ENCODE measurements at places on chromosomes 4 and X.

- DNase-seq: no peak
Measured at GRCh38 chrX:10656214-10656613, 35.8 kb upstream of the MID1 start.

DNA sequence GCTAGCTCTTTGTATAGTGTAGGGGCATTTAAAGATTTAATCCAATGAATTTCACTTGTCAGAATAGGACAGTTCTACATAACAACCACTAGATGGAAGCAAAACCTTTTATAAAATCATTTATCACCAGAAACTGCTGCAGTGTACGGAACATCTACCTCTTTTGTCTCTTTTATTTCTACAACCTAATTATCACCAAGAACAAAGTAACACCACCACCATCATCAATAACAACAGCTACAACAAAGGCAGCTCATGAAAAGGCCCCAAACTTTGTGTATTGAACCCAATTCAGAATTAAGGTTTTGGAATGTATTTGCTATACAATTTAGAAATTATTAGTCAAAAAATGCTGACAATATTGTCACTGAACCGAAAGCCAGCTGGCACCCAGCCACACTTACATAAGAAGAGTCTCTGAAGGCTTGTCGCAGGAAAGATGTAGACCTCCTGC, 260.9 kb upstream of the RPS6KA3 start:
- no peak for DNase-seq

DNA sequence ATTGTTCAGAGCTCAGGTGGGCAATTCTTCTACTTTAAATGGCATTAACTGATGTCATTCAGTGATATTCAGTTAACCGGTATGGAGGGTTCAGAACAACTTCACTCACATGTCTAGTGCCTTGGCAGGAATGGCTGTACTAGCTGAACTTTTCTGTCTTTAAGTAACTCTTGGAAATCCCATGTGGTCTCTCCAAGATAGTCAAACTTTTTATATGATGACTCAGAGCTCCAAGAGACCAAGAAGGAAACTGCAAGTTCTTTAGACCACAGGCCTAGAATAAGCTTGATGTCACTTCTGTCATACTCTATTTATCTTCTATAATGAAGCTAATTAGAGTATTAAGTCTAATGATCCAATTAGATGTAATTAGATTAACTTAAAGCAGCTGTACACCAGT, 24.9 kb downstream of the LHFPL1 start:
- no peak for DNase-seq

DNA sequence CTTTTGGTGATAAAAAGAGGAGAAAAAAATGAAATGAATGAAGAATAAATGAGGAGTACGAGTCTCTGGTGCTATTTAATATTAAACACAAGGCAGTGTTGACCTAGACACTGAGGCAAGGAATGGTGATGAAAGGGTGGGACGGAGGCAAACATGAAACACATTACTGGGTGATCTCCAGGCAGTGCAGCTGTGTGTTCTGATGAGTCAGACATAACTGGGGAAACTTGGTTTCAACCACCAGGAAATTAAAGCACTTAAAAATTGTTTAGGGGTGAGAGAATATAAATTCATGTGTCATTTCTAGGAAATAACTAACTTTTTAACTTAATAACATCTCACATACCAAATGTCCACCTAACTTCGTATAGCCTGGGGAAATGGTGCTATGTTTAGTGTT, 19.7 kb upstream of the CXCL6 start:
- DNase-seq: no peak

DNA sequence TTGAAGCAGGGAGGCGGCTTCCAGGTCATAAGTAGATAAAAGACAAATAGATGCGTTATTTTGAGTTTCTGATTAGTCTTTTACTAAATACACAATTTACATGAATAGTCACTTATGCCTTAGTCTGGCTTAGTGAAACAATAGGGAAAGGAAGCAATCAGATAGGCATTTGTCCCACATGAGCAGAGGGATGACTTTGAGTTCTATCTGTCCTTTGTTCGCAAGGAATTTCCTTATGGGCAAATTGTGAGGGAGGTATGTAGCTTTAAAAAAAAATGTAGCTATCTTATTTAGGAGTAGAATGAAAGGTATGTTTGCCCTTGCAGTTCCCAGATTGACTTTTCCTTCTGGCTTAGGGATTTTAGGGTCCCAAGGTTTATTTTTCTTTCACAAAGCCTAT, 26.3 kb upstream of the ADH1C start:
- DNase-seq: no peak

- DNase-seq: no peak
Measured at GRCh38 chrX:68840256-68840655, 11.4 kb downstream of the EFNB1 start.

- no peak for DNase-seq
Measured at GRCh38 chrX:123993904-123994635, 32.6 kb downstream of the STAG2 start.

DNA sequence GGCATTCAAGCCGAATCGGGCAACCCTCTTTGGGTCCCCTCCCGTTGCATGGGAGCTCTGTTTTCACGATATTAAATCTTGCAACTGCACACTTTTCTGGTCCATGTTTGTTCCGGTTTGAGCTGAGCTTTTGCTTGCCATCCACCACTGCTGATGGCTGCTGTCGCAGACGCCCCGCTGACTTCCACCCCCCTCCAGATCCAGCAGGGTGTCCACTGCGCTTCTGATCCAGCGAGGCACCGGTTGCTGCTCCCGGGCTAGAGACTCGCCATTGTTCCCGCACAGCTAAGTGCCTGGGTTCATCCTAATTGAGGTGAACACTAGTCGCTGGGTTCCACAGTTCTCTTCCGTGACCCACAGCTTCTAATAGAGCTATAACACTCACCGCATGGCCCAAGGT, 13.3 kb downstream of the ACOX3 start:
- no peak for DNase-seq

DNA sequence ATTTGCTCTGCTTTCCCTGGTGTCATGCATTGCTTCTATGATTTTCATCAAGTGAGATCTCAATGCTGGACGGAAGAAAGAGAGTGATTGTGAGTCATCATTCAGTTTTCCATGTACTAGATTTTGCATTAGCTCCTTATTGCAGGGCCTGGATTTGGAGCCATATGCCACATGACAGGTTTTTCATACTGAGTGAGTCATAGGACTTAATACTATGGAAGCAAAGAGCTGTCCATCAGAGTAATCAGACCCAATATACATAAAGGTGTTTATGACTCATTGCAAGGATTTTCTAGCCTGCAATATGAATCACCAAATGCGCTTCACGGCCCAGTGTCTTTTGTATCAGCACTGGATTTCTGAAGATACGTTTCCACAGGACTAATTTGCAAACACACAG, 11.2 kb upstream of the TFDP3 start:
- DNase-seq: no peak

DNA sequence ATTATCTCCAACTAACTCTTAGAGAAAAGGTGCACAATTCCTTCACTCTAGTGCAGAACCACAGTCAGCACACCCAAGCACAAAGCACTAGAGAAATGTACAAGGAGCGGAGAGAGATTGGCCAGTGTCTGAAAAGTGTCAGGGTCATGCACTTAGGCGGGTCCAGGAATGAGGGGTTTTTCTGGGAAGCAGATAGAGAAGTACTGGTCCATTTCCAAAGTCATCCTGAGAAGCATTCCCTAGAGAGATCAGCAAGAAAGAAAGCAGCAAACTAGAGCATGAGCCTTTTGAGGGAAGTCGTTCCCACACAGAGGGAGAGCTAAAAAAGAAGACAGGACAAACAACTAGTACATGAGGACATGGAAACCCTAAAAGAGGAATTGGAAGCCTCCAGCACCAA, 168.1 kb upstream of the MAP3K15 start:
- no peak for DNase-seq

GRCh38 chr4:162497564-162498167, 333.9 kb upstream of the FSTL5 start:
- no peak for DNase-seq

DNA sequence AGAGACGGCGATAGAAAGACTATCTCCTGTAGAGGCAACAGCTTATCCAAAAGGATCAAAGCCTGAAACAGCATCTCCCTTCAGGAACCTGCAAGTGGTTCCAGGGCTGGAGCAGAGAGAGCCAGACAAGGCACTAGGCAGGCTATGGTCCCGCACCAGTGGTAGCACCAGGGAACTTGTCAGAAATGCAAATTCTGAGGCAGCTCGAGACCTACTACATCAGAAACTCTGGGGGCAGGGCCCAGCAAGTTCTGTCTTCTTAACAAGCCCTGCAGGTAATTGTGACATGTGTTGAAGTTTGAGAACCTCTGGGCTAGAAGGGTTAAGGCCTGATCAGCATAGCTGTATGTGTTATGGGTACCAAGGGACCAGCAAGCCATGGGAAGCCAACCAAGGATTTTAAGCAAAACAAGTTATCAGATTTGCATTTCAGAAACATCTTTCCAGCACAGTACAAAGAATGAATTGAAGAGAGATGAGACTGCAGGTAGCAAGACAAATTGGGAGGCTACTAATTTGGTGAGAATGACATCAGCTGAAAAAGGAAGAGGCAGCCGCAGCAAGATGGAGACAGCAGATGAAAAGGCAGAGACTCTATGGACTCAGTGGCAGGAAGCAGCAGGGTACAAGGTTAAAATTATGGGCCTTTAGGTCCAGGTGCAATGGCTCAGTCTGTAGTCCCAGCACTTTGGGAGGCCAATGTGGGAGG, 139.7 kb downstream of the TSPAN5 start:
- DNase-seq: no peak

DNA sequence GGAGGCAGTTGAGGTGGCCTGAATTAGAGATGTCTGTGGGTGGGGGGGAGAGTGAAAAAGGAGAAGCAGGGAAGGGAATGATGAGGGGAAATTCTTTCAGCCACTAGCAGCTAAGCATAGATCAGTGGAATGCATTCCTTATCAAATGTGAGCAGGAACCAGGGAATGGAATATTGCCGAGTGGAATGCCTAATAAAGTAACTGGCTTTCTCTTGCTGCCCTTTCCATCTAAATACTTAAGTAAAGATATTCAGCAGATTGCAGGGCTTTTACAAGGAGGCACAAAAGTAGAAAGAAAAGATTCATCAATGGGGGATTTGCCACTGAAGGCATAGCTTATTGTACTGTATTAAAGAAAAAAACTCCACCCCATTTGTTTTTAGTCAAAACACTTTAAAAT, 263.0 kb upstream of the RPS6KA3 start:
- DNase-seq: no peak

DNA sequence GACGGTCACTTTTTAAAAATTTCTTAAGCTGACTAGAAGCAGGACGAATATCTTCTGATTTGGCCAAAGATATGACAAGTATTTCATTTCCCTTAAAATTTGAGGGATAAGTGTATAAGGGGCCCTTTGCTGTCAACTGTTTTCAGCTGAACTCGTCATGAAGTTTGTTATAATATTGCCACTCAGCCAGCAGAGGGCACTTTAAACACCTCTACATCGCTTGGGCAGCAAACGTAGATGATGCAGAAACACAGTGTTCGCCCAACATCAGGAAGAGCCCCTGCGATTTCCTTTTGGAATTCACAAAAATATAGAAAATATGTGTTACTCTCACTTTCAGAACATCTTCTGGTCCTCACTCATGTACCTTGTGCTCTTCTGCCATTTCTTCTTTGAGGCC, 435.7 kb upstream of the FMR1 start:
- no peak for DNase-seq

- DNase-seq: no peak
Measured at GRCh38 chr4:31983677-31984076, 1263.5 kb downstream of the PCDH7 start.

- no peak for DNase-seq
Measured at GRCh38 chrX:111567542-111568255, 56.3 kb downstream of the SERTM2 start.

DNA sequence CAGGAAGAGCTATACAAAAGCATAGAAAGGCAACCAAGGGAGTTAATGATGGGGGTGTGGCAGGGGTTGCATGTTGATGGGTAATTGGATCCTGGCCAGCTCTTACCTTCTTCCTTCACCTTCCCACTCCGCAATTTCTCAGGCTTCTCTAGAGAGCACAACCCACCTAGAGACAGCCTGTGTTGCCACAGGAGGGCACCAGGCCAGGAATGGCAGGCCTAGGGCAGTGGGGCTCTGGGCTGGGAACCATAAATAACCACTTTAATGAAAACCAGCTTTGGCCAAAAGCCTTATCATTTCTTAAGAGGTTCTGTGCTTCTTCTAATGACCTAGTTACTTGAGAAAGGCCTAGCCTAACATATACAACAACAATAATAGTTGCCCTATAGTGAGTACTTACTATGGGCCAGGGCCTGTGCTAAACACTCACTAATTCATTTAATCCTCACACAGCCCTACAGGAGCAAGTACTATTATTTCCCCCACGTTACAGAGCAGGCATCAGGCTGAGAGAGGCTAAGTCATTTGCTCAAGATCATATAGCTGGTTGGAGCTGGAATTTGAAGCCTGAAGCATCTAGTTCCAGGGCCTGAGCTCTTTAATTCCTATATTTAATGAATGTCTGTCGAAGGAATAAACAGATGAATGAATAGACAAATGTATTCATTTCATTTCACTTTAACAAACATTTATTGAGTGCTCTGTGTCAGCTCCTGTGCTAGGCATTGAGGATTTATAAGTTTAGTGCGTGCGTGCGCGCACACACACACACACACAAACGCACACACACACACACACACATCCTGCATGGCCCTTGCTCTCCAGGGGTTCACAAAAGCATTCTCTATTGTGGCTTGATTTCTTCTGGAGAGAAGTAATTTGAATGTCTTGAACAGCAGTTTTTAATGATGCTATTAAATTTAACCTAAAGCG, 66.8 kb downstream of the RTL9 start:
- no peak for DNase-seq

- peak; percentile 36 for DNase-seq
Measured at GRCh38 chr4:186192066-186192612, 772 bp downstream of the CYP4V2 start.

GRCh38 chrX:129982300-129983251, at the start of gene BCORL1:
Gene BCORL1 (plus strand): TSS chrX:129982635. CDS start chrX:130005232, 22,597 bp downstream.
- DNase-seq: peak; percentile 83

DNA sequence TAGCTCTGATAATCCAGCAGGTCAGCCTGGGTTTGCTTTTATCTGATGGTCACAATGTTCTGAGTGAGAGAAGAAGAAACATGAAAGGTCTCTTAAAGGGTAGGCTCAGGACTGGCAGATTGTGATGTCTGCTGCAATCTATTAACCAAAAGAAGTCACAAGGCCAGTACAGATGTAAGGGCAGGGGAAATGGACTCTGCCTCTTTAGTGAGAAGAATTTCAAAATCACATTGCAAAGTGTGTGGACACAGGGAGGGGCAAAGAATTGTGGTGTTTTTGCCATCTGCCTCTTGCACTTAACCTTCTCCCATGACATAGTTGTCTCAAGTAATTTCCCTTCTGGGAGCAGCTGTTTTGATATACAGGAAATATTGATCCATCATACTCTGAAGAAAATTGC, 40.9 kb downstream of the IL1RAPL1 start:
- no peak for DNase-seq

- DNase-seq: no peak
Measured at GRCh38 chrX:23251043-23251442, 83.6 kb upstream of the PTCHD1 start.

- DNase-seq: no peak
Measured at GRCh38 chr4:155766622-155767021, 7.8 kb downstream of the GUCY1B1 start.

GRCh38 chrX:953879-954482, 258.5 kb downstream of the CRLF2 start:
- DNase-seq: no peak
